Cortex of kidney (tissue), 1 donor: ENCODE measurements at places on chromosomes 2 and 18.

DNA sequence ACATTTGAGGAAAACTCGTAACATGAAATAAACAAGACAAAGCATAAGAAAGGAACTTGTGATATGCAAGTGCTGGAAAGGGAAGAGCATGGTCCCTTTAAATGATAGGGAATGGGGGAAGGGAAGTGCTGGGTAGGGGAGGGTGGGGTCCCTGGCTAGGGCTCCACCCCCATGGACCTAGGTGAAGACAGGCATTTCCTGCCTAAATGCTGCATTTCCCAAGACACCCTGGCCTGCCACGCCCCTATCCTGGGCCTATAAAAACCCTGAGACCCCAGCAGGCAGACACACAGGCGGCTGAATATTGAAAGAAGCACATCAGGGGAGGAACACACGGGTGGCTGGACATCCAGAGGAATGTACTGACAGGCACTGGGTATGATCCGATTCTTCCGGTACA, 499.9 kb downstream of the ZEB2 start:
- DNase-seq = no peak

DNA sequence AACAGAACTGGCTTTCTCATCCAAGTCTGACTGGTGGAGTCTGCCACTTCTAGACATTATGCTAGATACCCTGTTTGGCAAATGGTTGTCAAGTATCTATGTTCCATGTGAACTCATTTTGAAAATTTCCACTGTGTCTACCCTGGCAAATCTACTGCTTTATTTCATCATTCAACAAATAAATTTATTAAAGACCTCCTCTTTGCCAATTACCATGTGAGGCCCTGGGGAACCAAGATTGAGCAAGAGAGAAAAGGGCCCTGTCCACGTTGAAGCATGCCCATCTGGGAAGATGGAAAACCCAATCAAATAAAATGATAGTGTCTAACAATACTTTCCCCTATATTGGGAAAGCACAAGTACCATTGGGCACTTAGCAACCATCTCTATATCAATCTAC, 582.4 kb downstream of the IRS1 start:
- DNase-seq = no peak

- no peak for DNase-seq
Measured at GRCh38 chr2:42492691-42493467, 903 bp downstream of the KCNG3 start.

- DNase-seq = no peak
Measured at GRCh38 chr2:197054437-197054836, 127.9 kb upstream of the PGAP1 start.

- no peak for DNase-seq
Measured at GRCh38 chr2:134282629-134283400, 28.9 kb downstream of the MGAT5 start.

- DNase-seq = no peak
Measured at GRCh38 chr2:75574106-75574505, 13.4 kb upstream of the EVA1A start.

DNA sequence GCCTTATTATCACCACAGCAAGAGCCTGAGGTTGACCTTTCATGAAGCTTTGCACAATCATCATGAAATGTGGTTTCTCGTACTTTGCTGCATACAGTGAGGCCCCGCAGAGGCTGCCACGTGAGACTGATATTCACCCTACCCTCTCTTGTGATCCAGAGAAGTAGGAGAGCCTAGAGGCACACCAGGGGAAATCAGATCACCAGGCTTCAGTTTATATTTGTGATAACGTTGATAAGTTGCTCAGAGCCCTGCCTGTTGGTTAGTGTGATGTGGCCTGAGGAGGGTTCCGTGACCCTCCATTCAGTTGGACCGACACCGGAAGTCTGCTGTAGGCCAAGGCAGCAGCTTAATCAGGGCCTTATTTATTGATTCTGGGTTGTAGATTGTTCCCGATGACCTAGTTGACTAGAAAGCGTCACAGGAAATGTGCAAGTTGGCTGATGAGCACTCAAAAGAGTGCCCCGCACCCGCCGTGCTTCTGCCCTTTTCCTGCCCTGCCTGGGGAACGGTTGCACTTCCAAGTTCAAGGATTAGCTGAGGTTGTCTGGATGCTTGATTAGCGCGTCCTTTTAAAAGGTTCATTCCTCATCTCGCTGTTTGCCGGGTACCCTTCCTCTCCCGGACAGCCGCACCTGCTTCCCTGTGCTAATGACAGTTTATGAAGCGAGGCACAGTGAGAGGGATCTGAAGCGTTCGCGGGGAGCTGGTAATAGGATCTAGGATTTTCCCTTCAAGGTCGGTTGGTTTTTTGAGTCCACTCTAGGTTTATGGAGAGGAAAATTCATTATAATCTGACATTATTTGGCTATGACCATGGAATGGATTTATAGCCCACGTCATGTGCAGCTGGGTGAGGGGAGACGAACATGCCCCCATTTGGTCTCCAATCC, 146.4 kb downstream of the SH3RF3 start:
- DNase-seq = no peak

DNA sequence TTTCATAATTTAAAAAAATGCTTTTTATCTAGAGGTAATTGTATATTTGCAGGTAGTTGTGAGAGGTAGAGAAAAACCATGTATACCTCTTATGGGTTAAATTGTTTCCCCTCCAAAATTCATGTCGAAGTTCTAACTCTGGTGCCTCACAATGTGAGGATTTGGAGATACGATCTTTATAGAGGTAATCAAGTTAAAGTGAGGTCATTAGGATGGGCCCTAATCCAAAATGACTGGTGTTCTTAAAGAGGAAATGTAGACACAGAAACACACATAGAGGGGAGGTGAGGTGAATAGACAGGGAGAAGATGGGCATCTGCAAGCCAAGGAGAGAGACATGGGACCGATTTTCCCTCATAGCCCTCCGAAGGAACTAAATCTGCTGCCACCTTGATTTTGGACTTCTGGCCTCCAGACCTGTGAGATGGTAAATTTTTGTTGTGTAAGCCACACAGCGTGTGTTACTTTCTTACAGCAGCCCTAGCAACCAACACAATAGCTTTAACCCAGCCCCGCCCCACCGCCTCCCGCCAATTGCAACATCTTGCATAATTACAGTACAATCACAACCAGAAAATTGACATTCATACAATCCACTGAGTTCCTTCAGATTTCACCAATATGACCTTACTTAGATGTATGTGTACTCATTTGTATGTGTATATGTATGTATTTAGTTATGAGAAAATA, 208.9 kb downstream of the MIB1 start:
- DNase-seq = no peak

DNA sequence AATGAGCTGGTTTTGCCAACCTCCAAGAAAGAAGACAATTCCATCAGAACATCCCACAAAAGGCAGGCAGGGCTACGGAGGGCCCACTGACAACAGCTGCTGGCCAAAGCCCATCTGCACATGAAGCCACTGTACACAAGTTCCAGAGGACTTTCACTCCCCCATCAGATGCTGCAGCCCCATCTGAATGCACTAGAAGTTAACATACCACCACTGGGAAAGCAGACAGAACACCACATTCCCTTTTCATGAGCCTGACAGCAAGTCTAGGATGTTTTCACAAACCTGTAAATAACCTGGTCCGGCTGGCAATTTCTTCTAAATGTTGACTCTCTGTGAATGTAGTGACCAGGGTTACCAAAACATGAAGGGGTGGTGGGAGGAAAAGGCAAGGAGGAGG, 41.5 kb downstream of the CCBE1 start:
- DNase-seq = no peak

- no peak for DNase-seq
Measured at GRCh38 chr2:207676827-207677354, 34.5 kb upstream of the CCNYL1 start.

DNA sequence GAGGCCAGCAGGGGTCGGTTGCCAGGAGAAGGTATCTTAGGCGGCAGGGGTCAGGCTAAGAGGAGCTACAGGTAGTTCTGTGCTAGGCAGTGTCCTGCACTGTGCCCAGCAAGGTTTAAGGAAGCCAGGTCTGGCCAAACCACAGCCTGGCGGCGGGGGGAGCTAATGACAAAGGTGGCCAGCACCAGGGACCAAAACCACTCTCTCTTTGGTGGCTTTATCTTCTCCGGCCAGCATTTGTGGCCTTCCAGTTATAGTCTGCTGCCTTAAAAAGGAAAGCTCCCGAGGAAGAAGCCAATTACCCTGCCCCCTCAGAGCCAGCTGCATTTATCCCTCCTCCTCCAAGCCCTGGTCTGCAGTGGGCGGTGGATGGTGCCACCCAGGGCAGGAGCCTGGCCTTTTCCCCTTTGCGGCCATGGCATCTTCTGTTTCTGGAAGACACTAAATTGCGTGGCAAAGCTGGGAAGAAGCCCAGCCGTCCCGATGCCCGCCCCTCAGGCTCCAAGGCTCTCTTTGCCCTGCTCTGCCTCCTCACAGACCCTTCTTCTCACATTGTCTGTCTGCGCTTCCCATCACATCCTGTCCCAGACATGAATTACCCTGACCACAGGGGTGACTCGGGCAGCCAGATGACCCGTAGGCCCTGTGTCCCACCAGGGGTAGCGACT, 94.6 kb downstream of the EN1 start:
- DNase-seq = no peak

DNA sequence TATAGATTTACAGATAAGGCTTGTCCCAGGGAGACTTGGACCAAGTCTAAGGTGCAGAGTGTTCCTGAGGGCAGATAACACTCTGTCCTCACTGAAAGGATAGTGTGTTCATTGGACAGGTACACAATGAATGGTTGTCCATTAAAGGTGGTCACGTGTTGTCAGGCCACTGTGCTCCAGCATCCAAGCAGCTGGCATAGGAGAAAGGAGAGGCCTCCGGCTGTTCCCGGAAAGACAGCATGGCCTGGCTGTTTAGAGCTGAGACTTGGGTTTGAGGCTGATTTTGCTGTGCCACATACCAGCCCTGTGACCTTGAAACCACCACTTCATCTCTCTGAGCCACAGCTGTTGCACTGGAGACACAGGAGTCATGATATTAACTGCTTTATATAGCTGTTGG, 19.6 kb upstream of the SULT1C3 start:
- DNase-seq = no peak

GRCh38 chr2:60091266-60091665, 462.2 kb downstream of the BCL11A start:
- DNase-seq = no peak

GRCh38 chr2:147569426-147569825, 275.4 kb upstream of the ACVR2A start:
- DNase-seq = no peak

DNA sequence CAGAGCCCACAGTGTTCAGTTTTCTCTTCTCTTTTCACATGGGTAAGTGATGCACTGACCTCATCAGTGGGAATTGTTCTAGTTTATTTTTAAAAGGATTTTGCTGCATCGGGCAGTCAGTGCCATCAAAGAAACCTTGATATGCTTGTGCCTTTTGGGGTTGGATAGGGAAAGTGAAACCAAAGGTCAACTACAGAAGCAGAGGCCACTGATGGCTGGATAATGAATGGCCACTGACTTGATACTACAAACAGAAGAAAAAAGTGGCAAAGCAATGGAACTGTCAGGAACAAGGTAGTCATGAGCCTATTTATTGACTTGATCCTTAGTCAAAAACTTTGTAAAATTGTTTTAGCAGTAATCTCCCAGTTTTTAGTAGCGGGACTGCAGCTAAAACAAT, 636.3 kb upstream of the ZEB2 start:
- DNase-seq = no peak

DNA sequence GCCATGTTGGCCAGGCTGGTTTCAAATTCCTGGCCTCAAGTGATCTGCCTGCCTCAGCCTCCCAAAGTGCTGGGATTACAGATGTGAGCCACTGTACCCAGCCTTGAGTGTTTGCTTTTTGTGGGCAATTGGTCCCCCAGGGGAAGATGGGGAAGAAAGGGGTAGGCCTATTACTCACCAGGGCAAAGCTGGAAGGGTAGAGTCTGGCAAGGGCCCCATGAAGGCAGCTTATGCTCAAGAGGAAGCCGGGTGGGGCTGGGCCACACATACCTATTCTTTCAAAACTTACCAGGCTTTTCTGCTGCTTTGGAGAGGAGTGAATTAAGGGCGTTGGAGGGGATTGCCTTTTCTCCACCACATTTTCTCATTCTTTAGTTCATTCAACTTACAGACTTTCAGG, 24.5 kb upstream of the CD28 start:
- DNase-seq = no peak

GRCh38 chr2:145257931-145258330, 738.0 kb upstream of the ZEB2 start:
- no peak for DNase-seq

GRCh38 chr2:13334545-13334944, 617.8 kb downstream of the TRIB2 start:
- no peak for DNase-seq

DNA sequence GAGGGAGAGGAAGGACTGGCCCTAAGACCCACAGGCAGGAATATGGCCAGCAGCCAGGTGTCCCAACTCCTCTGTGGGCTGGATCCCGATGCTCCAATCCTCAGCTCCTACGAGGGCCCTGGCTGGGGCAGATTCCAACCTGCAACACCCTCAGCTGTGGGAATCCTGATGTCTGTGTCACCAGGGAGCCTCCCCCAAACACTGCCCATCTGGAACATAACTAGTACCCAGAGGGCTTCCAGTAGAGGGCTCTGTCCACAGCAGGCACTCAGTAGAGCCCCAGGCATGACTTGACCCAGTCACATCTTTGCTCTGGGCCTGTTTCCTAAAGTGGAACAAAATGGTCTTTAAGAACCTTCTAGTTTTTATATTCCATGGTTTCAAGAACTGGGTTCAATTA, 20.6 kb upstream of the LOXHD1 start:
- DNase-seq = no peak

DNA sequence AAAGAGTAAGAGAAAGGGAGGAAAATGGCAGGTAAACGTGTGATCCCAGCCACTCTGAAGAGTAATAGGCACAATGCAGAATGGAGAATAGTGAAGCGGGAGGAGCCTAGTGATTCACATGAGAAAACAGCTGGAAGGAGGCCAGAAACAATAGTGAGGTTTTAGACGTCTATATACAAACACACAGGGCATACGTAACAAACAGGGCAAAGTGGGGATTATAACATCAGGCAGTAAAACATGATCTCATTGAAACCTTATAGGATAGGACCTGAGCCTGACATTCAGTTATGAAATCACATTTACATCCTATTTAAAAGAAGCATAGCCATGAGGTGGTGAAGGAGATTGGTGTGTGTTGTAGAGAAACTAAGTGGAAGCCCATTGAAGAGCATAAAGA, 33.0 kb upstream of the GATA6 start:
- no peak for DNase-seq

GRCh38 chr2:9918275-9918674, 33.2 kb upstream of the GRHL1 start:
- no peak for DNase-seq

DNA sequence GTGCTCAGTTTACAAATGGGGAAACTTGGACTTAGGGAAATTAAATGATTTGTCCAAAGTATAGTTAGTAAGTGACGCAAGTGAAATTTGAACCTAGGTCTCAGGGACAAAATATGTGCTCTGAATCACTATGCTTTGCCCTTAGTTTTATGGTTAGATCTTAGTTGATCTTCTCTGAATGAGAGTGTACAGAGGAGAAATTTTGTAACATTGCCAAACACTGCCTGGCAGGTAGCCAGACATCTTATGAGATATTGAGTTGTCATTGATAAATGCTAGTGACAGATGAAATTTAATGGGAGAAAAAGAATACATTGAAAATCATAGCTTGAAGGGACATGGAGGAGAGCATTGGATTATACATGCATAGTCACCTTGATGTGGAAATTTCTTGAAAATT, 91.4 kb downstream of the GALNT1 start:
- DNase-seq = no peak
